ENCODE measurements at places on chromosomes 7 and 10.

DNA sequence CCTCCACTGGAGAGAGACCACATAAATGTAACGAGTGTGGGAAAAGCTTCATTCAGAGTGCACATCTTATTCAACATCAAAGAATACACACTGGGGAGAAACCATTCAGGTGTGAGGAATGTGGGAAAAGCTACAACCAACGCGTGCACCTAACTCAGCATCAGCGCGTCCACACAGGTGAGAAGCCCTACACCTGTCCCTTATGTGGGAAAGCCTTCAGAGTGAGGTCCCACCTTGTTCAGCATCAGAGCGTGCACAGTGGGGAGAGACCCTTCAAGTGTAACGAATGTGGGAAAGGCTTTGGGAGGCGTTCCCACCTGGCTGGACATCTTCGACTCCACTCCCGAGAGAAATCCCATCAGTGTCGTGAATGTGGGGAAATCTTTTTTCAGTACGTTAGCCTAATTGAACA is 20.6 kb downstream of the FAM200A start:
- DNase-seq, result no peak

GRCh38 chr10:75474106-75474505 is 42.7 kb downstream of the LRMDA start:
- no peak for DNase-seq

DNA sequence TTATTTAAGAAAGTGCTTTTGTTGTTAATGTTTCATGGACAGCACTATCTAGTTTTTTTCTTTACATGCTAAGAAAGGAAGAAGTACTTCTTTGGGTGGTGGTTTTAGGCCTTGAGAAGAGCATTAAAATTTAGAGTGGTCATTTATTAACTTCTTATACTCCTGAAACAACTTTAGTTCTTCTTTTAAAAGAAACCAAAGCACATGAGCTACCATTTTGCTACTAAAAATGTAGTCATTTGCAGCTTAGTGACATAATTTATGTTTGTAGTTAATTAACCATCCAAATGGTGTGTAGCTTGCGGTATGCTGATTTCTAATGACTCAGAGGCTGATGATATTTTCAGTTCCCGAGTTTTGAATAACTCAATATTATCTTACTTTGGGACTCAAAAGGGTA is 207.5 kb downstream of the BBS9 start:
- DNase-seq, result no peak

- DNase-seq, result no peak
These were observed 40.4 kb upstream of the SHH start for GRCh38 chr7:155852426-155853301.

- DNase-seq, result peak; percentile 26
These were observed 104.2 kb upstream of the ACBD5 start for GRCh38 chr10:27344568-27345454.

GRCh38 chr10:115965376-115965775 is 307.6 kb downstream of the GFRA1 start:
- no peak for DNase-seq

GRCh38 chr7:91379991-91380390 is 115.8 kb downstream of the FZD1 start:
- DNase-seq, result no peak

DNA sequence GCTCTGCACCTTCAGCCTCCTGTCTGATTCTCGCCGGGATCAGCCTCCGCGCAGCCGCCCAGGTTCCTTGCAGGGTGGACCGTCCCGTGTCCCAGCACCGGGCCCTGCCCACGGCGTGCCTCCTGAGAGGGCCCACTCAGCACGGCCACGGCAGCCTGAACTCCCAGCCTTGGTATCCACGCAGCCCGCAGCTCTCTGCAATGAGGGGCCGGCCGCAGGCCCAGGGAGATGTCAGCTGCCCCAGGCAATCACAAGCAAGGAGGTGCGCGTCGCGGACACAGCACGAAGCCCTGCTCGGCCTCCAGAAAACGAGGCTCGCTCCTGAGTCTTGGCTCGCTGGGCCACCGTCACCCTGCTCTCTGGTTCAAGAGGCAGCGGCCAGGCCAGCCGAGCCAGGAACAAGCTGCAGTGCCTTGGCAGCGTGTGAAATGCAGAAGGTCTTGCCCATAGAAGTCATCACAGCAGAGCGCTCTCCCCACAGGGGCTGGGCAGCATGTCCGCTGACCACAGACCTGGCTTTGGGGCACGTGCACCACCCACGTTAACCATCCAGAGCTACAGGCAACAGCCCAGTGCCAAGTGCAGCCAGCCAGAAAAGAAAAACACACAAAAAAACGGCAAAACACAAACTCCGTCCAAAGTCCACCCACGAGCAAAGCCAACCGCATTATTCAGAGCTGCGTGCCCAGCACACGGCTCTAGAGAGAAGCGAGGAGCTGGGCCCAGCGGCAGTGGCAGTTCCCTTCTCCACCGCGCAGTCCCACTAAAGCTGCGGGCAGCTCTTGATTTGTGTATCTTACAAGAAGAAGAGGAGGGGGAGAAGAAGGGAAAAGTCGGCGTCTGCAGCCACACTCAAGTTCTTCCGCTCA is 13.9 kb downstream of the GPER1 start:
- no peak for DNase-seq

GRCh38 chr10:111716032-111716431 is 467.5 kb downstream of the GPAM start:
- DNase-seq, result no peak

DNA sequence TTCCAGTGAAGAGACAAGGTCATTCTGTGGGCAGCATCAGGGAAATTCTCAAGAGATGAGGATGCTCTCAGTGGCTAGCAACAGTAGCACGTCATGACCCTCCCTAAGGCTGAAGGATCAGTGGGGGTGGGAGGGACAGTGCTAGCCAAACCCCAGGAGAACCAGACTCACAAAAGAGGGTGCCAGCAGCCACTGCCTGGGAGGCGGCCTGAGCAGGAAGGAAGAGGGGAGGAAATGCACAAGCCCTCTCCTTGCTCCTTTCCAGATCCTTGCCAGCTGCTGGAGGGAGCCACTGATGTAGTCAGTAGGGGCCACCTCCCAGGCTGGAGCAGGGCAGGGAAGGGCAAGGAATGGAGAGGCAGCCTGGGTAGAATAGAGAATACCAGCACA is 302.7 kb downstream of the RPS24 start:
- DNase-seq, result no peak

- no peak for DNase-seq
These were observed 167.9 kb downstream of the CUX1 start for GRCh38 chr7:101985057-101985902.

DNA sequence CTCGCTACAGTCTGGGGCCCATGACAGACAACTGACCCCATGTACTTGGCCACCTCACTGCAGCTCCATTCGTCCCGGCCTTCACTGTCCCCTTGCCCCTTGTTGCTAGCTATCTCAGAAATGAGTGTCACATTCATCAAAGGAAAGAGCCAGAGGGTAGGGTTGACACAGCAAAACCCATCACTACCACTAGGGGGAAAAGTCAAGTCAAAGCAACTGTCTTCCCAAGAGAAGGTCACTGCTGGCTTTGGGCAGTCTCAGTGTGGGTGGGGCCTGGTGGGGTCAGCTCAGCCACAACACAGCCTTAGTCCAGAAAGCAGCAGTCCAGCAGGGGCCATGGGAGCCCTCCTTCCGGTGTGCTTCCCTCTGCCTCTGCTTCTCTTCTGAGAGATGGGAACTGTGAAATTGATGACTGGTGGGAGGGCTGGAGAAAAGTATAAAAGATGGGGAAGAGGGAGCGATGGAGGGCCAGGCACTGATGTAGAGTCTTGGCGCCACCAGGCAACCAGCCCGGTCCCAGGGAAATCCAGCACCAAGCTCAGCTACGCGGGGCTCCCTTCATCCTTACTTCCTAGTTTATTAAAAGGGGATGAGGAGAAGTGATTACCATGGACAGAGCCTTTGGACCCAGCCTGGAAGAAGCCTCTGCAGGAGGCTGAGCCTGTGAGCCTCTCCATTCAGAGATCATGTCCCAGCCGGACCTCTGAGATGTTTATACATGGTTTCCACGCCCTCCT is 58.0 kb downstream of the PLXNA4 start:
- peak; percentile 59 for DNase-seq

DNA sequence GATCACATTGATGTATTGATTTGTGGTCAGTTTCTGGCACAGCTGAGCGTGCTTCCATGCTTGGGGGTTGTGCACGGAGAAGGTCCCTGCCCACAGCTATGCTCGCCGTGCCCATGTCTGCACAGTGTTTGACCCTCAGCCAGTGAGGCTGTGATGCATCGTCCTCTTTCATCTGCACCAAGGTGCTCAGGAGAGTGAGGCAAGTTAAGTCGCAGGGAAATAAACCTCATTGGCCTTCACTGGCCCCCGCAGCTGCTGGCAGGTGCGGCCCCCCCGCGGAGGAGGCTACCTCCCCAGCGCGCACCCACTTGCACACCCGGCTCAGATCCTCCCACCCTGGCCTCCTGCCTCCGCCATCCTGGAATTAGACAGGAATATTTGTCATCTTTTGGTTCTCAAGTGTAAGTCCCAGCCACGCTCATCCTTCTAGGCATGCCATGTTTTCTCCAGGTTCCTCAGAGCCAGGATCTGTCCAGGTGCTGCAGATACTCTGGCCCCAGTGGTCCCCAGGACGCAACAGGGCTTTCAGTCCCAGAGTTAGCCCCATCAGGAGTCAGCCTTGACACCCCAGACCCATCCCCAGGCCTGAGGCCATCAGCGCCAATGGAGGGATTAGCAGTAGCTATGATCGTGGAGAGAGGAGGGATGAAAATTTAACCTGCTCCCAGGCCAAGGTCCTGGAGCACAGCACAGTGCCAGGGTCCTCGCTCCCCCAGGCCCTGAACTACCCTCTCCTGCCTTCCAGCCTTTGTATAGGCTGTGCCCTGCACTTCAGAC is 93.7 kb downstream of the OAT start:
- DNase-seq, result no peak

- no peak for DNase-seq
These were observed 4.7 kb downstream of the MUC12 start for GRCh38 chr7:100974021-100974420.

DNA sequence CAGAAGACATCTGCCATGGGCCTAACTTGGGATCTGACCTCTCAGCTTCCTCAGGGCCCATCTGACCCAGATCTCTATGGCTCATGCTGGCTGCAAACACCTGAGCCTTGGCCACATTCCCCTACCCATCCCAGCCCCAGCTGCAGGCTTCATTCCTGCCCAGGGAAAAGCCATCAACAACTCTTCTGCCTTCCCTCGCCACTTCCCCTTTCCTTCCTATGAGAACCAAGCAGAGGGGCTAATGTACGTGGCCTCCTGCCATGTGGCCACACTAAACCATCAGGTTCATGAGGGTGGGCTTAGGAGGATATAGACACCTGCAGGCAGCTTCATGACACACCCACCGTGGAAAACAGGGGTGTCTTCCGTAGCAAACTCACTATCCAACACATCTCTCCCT is 312.2 kb downstream of the GALNT17 start:
- no peak for DNase-seq

DNA sequence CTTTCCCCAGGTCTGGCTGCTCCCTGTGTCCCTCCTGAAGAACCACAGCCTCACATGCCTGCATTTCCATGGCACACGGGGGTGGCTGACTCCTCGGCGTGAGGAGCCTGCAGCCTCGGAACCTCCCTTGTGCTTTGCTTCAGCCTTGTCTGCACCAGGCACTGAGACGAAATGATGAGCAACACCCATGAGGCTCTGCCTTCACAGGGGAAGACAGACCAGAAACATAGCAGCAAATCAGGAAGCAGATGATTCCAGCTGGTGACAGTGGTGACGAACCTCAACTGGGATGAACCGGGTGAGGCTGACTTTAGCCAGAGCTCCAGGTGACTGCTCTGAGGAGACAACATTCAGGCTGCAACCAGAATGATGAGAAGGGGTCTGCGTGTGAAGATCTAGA is 84.5 kb upstream of the SMNDC1 start:
- DNase-seq, result no peak

- DNase-seq, result no peak
These were observed 183.2 kb downstream of the AUTS2 start for GRCh38 chr7:69781412-69781846.

DNA sequence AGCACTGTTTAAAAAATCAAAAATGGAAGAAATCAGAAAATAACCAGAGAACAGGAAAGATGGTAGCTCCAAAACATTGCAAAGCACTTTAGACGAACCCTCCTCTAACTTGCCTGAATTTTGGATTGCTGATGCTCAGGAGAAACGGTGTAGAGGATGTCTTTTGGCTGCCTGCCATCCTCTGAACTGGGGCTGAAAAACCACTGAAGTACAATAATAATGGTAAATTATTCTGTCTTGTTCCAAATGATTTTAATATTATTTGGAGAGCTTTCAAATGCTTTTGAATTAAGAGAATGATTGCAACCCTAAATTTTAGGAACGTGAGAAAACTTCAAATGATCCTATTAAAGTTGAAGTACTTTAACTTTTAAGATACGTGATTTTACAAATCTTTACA is 167.3 kb upstream of the SLC13A1 start:
- DNase-seq, result no peak

GRCh38 chr7:68313806-68314205 is 1284.5 kb upstream of the AUTS2 start:
- DNase-seq, result no peak

- DNase-seq, result no peak
These were observed 179.8 kb downstream of the CXCL12 start for GRCh38 chr10:44205067-44205466.

- DNase-seq, result no peak
These were observed 161.4 kb downstream of the TFEC start for GRCh38 chr7:115869190-115869589.

DNA sequence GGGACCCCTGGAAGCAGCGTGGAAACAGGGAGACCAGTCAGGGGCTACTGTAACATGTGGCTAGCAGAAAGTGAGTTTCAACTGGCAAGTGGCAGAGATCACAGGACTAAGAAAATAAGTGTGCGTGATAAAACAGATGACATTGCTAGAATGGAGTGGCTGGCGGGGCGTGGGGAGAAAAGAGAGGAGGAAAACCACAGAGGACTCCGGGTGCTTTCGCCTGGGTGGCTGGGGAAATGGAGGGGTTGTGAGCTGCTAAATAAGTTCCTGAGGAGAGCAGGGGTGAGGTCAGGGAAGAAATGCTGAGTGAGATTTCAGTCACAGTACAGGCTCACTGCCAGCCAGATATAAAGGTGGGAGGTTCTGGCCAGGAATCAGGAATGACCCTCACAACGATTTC is 166.9 kb downstream of the MYOF start:
- DNase-seq, result no peak

- DNase-seq, result no peak
These were observed 105.0 kb upstream of the CDK13 start for GRCh38 chr7:39845006-39845405.

- no peak for DNase-seq
These were observed 125.7 kb upstream of the KCTD7 start for GRCh38 chr7:66503036-66503370.

DNA sequence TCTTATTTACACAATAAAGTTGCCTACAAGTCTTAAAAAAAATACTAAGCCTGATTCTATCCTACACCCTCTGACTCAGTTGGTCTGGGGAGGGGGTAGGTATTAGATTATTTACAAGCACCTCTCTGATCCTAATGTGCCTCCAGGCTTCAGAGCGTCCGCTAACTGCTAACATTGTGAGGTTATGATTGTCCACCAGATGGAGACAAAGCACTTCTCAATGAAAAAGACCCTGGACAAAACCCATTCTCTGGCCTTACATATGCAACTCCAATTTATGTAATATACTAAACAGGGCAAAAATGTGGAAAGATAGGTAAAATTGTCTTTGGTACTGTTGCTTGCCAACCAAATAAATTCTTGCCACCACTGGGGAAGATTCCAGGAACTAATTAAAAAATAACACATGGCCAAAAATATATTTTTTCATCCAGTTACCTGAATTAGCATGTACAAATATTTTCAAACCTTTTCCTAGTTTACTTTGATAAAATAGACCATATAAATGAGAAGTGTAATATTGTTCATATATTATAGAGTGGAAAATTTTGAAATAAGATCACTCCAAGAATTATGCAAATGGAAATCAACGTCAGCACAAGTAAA is 92.4 kb downstream of the KIF20B start:
- DNase-seq, result peak; percentile 85

GRCh38 chr7:37208528-37208927 is 240.1 kb downstream of the ELMO1 start:
- DNase-seq, result peak; percentile 66
